ENCODE measurements at places on chromosomes 12 and 14. TPM values are rescaled to one million over a fixed set of nuclear protein-coding genes. Genes with fewer than 3 reads are reported as not detected.
A peak's percentile ranks its signal among the peaks of the same experiment; 100 is the strongest.

- no peaks in the 10 kb centered on the region for H3K4me1 ChIP-seq
- DNase-seq = no peak
- no peaks in the 10 kb centered on the region for H3K36me3 ChIP-seq
- H3K27ac ChIP-seq = no peak overlapping the region
- no peak overlapping the region for H3K4me3 ChIP-seq
Observed at GRCh38 chr14:97217111-97217885, 420.1 kb downstream of the VRK1 start.

DNA sequence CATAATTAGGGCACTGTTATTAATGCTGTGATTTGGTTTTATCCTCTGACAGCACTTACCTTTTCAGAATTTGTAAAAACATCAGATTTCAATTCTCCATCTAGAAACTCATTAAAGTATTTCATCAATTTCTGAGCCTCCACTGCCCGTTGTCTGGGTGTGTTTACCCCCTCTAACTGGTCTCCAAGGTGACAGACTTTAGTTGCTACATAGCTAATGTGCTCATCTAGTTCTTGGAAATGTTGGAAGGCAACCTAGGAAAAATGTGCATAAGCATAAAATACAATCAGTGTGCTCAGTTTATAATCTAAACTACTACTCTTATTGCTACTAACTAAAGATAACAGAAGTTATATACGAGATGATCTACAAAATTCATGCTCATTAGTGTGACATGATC lies 24.6 kb downstream of the EXOC5 start:
- peaks cover 5% of the 10 kb centered on the region for H3K36me3 ChIP-seq
- no peaks in the 10 kb centered on the region for H3K4me1 ChIP-seq
- no peaks in the 10 kb centered on the region for H3K27me3 ChIP-seq

- H3K4me1 ChIP-seq = no peaks in the 10 kb centered on the region
- H3K4me3 ChIP-seq = no peak overlapping the region
- no peak overlapping the region for H3K27ac ChIP-seq
- H3K27me3 ChIP-seq = no peaks in the 10 kb centered on the region
- DNase-seq = no peak
Observed at GRCh38 chr14:55349565-55349964, 62.1 kb downstream of the ATG14 start.

DNA sequence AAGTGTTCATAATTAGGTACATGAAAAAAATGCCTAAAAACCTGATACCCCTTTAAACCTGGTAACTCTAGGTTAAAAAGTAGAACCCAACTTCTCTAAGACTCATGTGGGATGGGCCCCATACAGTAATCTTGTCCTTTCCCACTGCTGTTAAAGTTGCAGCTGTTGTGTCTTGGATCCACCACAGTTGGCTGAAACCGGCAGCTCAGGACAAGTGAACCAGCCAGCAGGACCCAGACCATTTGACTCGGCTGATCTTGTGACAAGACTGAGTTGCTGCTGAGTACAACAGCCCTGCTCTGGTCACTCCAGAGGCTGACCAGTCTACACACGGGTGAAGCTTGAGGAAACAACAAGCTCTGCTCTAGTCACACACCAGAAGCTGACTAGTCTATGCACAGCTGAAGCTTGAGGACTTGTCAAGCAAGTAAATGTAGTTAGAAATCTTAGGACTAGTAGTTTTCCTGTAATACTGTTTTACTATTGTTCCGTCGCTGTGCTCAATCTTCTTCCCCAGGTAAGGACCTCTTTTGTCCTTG lies 60.6 kb downstream of the DHRS2 start:
- H3K4me1 ChIP-seq = no peaks in the 10 kb centered on the region
- H3K4me3 ChIP-seq = no peak overlapping the region
- H3K27ac ChIP-seq = no peak overlapping the region
- H3K36me3 ChIP-seq = no peaks in the 10 kb centered on the region

DNA sequence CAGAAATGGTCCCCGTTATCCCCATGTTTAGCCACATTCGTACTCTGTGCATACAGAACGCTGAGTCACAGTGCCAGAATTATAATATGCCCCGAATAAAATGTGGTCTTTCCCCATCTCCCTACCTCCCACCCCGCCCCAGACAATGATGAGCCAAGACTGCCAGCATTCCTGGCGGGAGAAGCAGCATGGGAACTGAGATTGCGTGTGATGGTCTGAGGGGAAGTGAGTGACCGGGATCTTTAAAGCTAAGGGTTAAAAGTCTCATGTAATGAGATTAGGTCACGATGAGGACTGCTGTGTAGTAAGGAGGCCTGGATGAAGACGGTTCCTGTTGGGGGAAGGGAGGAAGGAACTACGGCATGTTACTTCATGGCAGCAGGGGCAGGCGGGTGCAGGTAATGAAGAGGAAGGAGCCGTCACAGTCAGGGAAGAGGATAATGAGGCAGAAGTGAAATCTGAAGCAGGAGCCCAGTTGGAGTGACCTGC lies 243.3 kb upstream of the FKBP4 start:
- DNase-seq = no peak
- no peaks in the 10 kb centered on the region for H3K27me3 ChIP-seq
- H3K4me3 ChIP-seq = no peak overlapping the region

GRCh38 chr12:94726236-94726835 lies 76.0 kb upstream of the TMCC3 start:
- no peak overlapping the region for H3K4me3 ChIP-seq
- no peaks in the 10 kb centered on the region for H3K36me3 ChIP-seq
- H3K27ac ChIP-seq = no peak overlapping the region

- no peak overlapping the region for H3K4me3 ChIP-seq
- DNase-seq = no peak
- no peaks in the 10 kb centered on the region for H3K4me1 ChIP-seq
Observed at GRCh38 chr12:129067491-129067890, 214.2 kb downstream of the GLT1D1 start.

- H3K27me3 ChIP-seq = no peaks in the 10 kb centered on the region
- DNase-seq = no peak
- no peaks in the 10 kb centered on the region for H3K36me3 ChIP-seq
- no peaks in the 10 kb centered on the region for H3K4me1 ChIP-seq
Observed at GRCh38 chr14:30114051-30114450, 186.4 kb upstream of the PRKD1 start.

DNA sequence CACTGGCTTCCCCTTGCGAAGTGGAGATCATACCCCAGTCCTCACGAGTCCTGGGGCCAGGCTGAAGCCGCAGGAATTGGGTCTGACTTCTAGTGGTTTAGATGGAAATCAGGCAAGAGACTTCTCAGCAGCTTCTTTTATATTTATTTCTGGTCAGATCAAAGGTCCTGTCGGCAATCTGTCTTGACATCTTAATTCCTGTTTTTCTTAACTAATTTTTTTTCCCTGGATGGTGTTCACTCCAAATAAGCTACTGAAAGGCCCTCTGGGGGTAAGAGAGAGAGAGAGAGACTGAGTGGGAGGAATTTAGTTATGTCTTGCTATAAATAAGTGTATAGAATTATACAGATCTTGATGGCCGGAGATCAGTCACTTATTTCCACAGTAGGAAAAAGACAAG lies 698.7 kb upstream of the TBX3 start:
- no peaks in the 10 kb centered on the region for H3K27me3 ChIP-seq
- DNase-seq = no peak
- no peak overlapping the region for H3K4me3 ChIP-seq
- H3K4me1 ChIP-seq = no peaks in the 10 kb centered on the region

GRCh38 chr14:102523569-102524450 lies 14.2 kb upstream of the ANKRD9 start:
- H3K4me3 ChIP-seq = peak overlapping the region; percentile 56
- peaks cover 13% of the 10 kb centered on the region for H3K4me1 ChIP-seq
- DNase-seq = no peak
- no peaks in the 10 kb centered on the region for H3K36me3 ChIP-seq
- H3K27ac ChIP-seq = peak overlapping the region; percentile 77

GRCh38 chr14:38469156-38469555 lies 213.3 kb upstream of the CLEC14A start:
- no peak overlapping the region for H3K27ac ChIP-seq

DNA sequence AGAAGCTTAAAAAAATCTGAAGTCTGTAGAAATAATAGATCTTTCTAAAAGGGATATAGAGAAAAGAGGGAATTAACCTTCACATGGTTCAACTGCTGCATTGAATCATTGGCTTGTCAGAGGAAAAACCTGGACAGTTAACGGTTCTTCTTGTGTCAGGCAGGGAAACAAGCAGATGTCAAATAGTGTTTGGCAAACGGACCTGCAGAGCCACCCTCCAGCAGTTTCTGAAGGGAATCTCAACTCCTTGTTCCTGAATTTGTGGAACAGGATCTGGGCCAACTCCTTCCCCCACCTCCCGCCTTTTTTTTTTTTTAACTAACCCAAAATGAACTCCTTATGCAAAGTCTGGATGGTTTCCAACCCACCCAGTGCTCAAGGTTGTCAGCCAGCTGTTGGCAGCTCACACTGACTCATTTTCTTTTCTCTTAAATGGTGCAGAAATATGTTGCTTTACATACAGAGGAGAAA lies 187.3 kb downstream of the CAND1 start:
- H3K4me3 ChIP-seq = no peak overlapping the region
- no peak for DNase-seq
- 0 out of 2 replicates have a peak, but pooled peaks cover 4% of the 10 kb centered on the region for H3K27me3 ChIP-seq
- no peaks in the 10 kb centered on the region for H3K4me1 ChIP-seq
- no peaks in the 10 kb centered on the region for H3K36me3 ChIP-seq

The LTA4H gene
- 59.6 TPM for total RNA-seq

The TAS2R42 gene
- total RNA-seq = not detected

The ERP29 gene
- 69.7 TPM for total RNA-seq

The CLEC9A gene
- total RNA-seq = not detected

The CCDC196 gene
- not detected for total RNA-seq

The DACT1 gene
- total RNA-seq = 0.15 TPM

The EFS gene
- not detected for total RNA-seq

The IAPP gene
- total RNA-seq = not detected

Data from Panc1 (cell line).